ENCODE measurements at places on chromosomes 13 and 19.

DNA sequence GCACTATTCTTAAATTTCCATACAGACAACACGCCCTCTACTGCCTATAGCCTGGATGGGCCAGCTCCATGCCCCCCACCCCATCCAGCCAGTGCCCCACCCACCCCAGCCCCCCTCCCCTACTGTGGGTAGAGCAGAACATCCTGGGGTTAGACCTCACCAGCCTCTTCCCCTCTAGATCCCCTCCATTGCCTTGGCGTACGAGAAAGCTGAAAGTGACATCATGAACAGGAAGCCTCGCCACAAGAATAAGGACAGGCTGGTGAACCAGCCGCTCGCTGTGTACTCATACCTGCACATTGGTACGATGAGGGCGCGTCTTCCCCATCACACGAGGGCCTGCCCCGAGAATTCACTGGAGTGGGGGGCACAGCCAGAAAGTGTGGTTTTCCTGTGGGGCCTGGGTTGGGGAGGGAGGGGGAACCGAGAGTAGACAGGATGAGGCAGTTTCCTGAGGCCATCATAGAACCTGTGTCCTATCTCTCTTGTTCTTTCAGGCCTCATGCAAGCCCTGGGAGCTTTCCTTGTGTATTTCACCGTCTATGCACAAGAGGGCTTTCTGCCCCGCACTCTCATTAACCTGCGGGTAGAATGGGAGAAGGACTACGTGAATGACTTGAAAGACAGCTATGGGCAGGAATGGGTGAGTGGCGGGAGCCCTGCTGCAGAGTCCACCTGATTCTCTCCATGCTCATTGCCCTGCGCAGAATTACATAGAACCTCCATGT is 29.1 kb downstream of the ATP12A start:
- peak overlapping the region; percentile 51 for H3K4me3 ChIP-seq
- peaks cover 2% of the 10 kb centered on the region for H3K36me3 ChIP-seq
- peaks cover 3% of the 10 kb centered on the region for H3K27me3 ChIP-seq
- no peak overlapping the region for H3K27ac ChIP-seq
- DNase-seq: peak; percentile 45

DNA sequence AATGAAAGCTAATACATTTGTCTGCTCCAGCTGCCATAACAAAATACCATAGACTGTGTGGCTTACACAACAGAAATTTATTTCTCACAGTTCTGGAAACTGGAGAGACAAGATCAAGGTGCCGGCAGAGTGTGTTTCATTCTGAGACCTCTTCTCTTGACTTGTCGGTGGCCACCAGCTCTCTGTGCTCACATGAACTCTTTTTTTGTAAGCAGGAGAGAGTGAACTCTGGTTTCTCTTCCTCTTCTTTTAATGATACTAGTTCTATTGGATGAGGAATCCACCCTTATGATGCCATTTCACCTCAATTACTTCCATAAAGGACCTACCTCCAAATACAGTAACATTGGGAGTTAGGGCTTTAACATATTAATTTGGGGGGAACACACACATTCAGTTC is 11.7 kb downstream of the KCTD12 start:
- peaks cover 53% of the 10 kb centered on the region for H3K27me3 ChIP-seq
- no peak overlapping the region for H3K27ac ChIP-seq
- DNase-seq: no peak
- no peak overlapping the region for H3K4me3 ChIP-seq
- H3K36me3 ChIP-seq: peaks cover 2% of the 10 kb centered on the region

- H3K27ac ChIP-seq: no peak overlapping the region
- H3K27me3 ChIP-seq: no peaks in the 10 kb centered on the region
- peak overlapping the region; percentile 99 for H3K4me3 ChIP-seq
- H3K4me1 ChIP-seq: peaks cover 35% of the 10 kb centered on the region
- H3K36me3 ChIP-seq: peaks cover 51% of the 10 kb centered on the region
Measured at GRCh38 chr19:54199401-54199800, 1.3 kb upstream of the RPS9 start.

GRCh38 chr13:80444240-80445015 is 103.5 kb upstream of the SPRY2 start:
- no peak overlapping the region for H3K27ac ChIP-seq
- peaks cover 5% of the 10 kb centered on the region for H3K4me1 ChIP-seq
- no peaks in the 10 kb centered on the region for H3K36me3 ChIP-seq
- H3K4me3 ChIP-seq: no peak overlapping the region

DNA sequence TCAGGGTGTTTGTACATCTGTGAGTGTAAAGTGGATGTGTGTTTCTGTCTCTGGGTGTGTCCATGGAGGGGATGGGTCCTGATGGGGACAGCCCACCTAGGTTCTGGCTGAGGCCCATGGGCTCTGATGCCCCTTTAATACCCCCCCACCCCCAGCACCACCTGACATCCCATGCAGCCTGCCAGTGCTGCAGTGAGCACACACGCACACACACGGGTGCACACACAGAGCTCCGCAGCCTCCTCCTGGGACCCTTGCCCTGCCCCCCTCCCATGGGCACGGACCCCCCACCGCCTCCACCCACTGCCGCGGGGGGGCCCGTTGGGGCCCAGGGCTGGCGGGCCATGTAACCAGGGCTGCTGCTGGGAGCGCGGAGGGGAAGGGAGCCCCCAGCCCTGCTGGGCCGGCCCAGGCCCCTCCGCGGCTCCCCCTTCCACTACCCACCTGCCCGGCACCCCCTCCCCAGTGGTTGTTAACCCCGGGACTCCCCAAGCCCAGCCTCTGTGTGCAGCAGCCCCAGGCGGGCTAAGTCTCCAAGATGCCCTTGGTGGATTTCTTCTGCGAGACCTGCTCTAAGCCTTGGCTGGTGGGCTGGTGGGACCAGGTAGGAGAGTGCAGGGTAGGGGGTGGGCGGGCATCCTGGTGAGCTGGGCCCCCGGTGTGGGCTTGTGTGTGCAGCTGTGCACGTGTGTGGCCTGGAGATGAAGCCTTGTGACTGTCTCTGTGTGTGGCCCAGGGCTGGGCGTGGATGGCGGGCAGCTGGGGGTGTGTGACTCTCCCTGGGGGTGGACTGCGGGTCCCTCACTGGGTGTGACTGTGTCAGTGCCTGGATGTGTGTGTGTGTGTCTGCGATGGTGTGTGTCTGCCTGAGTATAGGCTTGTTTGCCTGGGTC is 32.6 kb downstream of the PDE4A start:
- H3K4me1 ChIP-seq: peaks cover 6% of the 10 kb centered on the region
- H3K36me3 ChIP-seq: peaks cover 6% of the 10 kb centered on the region
- H3K4me3 ChIP-seq: no peak overlapping the region
- no peak overlapping the region for H3K27ac ChIP-seq
- DNase-seq: no peak
- H3K27me3 ChIP-seq: no peaks in the 10 kb centered on the region

GRCh38 chr19:48456864-48457263 is 1.5 kb downstream of the KCNJ14 start:
- H3K4me1 ChIP-seq: peaks cover 9% of the 10 kb centered on the region
- no peak for DNase-seq
- H3K27ac ChIP-seq: no peak overlapping the region
- H3K27me3 ChIP-seq: no peaks in the 10 kb centered on the region

DNA sequence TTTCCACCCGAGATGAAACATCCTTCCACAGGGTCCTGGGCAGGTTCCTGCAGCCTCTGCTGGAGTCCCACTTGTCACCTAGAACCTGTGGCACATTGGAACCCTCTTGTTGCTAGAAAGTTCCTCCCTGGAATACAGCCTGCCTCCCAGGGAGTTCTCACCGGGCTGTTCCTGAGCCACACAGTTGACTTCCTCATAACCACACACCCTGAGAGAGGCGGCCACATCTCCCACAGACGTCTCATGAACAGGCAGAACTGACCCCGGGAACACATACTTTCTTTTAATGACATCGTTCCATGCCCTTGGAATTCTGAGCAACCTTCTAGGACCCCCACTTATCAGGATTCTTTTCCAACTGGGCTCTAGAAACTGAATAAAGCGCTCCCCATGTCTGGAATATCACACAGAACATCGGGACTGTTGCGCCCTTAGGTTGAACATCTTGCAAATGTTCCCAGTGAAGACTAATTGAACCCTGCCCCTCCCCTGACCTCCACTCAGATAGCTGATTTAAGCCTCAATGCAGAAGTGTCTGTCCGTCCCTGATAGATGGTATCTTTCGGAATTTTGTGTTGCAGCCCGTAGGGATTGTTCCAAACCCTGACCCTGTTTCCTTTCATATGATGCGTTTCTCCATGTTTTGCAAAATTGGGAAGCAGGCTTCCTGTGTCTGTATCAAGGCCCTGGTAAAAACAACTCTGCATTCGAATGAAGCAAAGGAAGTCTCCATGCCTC is 91.1 kb downstream of the RAB20 start:
- no peak overlapping the region for H3K27ac ChIP-seq
- H3K4me3 ChIP-seq: no peak overlapping the region
- DNase-seq: no peak
- H3K4me1 ChIP-seq: no peaks in the 10 kb centered on the region
- no peaks in the 10 kb centered on the region for H3K36me3 ChIP-seq
- peaks cover 17% of the 10 kb centered on the region for H3K27me3 ChIP-seq

GRCh38 chr19:18282788-18283141 is 1.3 kb upstream of the JUND start:
- H3K27ac ChIP-seq: peak overlapping the region; percentile 100
- no peaks in the 10 kb centered on the region for H3K27me3 ChIP-seq
- DNase-seq: no peak
- peak overlapping the region; percentile 100 for H3K4me3 ChIP-seq
- peaks cover 60% of the 10 kb centered on the region for H3K4me1 ChIP-seq

DNA sequence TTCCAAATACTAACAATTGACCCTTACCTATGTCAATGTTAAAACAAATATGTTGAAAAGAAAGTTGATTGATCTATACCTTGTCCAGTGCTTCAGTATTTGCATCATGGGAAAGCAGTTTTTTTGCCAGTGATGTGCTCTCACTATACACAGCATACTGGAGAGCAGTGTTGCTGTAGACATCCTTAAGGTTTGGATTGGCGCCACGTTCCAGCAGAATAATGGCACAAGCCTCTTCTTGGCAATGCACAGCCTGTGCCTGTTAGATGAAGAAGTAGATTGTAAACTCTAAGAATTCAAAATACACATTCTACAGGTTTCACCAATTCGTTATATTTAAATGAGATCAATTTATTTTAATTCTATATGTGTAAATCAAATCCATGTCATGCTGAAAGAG is 43.9 kb upstream of the C1QTNF9B start:
- no peaks in the 10 kb centered on the region for H3K4me1 ChIP-seq
- no peak overlapping the region for H3K27ac ChIP-seq
- peaks cover 67% of the 10 kb centered on the region for H3K27me3 ChIP-seq
- no peak overlapping the region for H3K4me3 ChIP-seq
- H3K36me3 ChIP-seq: no peaks in the 10 kb centered on the region

DNA sequence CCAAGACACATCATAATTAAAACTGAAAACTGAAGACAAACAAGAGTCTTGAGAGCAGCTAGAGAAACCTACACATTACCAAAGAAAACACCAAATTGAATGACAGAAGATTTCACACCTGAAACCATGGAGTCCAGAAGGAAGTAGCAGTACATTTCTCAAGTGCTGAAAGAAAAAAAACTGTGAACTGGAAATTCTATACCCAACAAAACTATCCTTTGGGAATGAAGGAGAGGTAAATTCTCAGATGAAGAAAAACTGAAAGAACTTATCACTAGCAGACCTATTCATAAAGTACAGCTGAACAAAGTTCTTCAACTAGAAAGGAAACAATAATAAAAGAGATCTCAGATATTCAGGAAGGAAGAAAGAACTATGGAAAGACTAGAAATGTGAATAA is 198.7 kb upstream of the ZNF507 start:
- H3K4me1 ChIP-seq: no peaks in the 10 kb centered on the region
- no peak overlapping the region for H3K27ac ChIP-seq
- DNase-seq: no peak
- H3K36me3 ChIP-seq: peaks cover 1% of the 10 kb centered on the region
- no peak overlapping the region for H3K4me3 ChIP-seq
- H3K27me3 ChIP-seq: peaks cover 15% of the 10 kb centered on the region
